Activated naive CD4-positive, alpha-beta T cell (primary cell): ENCODE measurements at places on chromosomes 7 and 10.

GRCh38 chr10:83592337-83592935, 546.9 kb upstream of the GHITM start:
- no peak for DNase-seq

GRCh38 chr10:119523895-119524719, 18.4 kb downstream of the RGS10 start:
- DNase-seq, result no peak

DNA sequence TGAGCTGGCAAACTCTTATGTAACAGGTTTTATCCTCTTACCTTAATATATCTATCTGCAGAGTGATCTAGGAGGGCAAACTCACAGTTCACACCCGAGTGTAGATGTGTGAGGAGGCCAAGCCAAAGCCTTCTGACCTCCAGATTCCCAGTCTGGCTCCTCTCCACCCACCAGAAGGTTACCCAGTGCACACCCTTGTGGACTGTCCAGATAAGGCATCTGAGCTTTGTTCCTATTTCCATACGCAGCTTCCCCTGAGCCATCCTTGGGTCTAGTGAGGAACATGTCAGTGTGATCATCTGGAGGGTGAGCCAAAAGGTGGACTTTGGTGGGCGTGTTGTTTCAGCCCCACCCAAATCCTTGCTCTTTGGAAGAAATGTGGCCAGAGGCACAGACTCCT, 203.0 kb upstream of the MEOX2 start:
- no peak for DNase-seq

GRCh38 chr10:103688491-103688890, 166.9 kb downstream of the SH3PXD2A start:
- no peak for DNase-seq

- DNase-seq, result no peak
Measured at GRCh38 chr7:106639476-106640334, 21.3 kb downstream of the CCDC71L start.

DNA sequence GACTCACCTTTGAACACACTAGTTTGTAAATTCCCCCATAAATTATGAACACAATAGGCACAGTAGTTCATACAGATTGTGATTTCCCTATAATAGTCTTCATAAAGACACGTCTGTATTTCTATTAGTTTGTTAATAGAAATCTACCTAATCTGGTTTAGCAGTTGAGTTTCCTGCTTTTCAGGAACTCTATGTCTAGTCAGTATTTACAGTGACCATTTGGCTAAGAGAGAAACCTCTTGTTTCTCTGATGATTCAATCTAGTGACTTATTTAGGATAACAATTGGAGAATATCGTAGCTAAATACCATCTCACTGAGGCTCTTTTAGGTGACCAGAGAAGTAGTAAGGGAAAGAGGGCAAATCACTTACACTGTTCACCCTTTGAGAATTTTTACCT, 5.9 kb upstream of the HERPUD2 start:
- DNase-seq, result no peak

GRCh38 chr7:83178796-83179195, 16.1 kb upstream of the PCLO start:
- DNase-seq, result no peak

DNA sequence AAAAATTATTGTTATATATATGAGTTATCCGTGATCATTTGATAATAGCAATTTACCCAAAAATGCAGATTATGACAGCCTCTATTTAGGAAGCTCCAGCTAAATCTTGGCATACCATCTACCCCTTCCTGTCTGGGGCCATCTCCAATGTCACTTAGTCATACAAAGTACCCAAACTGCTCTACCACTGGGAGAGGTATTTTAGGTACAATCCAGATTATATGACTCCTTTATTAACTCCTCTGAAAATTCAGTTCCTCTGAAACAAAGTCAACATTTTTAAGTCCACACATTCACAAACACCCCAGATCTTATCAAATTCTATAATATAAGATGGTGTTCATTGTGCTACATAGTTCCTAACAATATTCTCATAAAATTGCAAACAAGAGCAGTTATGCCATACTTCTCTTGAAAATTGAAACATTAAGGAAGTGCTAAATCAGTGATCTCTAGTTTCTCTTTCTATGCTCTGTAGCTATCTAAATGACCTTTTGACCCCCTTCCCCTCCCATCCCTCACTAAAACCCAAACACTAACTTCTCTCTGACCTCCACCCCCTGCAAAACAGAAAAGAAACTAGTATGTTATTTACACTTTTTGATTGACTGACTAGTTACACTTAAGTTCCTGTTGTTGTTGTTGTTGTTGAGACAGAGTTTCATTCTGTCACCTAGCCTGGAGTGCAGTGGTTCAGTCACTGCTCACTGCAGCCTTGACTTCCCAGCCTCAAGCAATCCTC, 16.4 kb downstream of the HOXA1 start:
- no peak for DNase-seq

GRCh38 chr10:23284674-23285335, 59.8 kb downstream of the C10orf67 start:
- DNase-seq, result no peak
